ENCODE measurements at places on chromosomes 13 and 19.
A peak's percentile ranks its signal among the peaks of the same experiment; 100 is the strongest.

DNA sequence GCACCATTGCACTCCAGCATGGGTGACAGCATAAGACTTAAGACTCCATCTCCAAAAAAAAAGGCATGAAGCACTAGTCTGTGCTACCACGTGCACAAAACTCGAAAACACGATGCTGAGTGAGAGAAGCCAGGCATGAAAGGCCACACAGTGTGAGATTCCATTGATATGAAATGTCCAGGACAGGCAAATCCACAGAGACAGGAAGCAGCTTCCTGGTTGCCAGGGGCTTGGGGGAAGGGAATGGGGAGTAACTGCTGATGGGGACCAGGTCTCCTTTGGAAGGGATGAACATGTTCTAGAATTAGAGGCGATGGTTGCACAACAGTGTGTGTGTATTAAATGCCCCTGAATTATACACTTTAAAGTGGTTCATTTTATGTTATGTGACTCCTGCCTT lies 15.9 kb upstream of the JUND start:
- DNase-seq: no peak

GRCh38 chr19:17775245-17775927 lies 19.6 kb upstream of the B3GNT3 start:
- peak; percentile 38 for DNase-seq

DNA sequence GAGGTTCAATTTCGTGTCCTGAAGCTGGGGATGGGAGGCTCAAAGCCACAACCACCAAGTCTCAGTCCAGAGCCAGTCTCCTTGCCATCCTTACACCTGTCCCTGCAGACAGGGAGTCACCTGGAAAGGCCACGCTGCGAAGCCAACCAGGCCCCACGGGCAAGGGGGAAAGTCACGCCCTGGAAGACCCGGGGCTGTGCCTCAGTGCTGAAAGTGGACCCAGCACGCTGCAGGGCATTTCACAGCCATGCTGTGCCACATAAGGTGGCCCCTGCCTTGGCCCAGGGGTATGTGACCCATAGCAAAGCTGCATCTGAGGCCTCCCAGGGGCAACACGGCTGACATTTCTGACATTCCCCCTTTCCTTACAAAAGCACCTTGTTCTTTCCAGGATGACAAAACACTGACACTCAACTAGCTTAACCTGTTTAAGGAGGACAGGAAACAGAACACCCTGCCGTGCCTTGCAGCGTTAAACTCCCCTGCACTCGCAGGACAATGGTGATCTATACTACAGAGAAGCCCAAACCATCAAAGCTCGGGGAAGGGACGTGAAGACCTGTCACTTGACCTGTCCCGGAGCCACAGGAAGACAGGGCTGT lies 14.8 kb downstream of the CHERP start:
- no peak for DNase-seq

DNA sequence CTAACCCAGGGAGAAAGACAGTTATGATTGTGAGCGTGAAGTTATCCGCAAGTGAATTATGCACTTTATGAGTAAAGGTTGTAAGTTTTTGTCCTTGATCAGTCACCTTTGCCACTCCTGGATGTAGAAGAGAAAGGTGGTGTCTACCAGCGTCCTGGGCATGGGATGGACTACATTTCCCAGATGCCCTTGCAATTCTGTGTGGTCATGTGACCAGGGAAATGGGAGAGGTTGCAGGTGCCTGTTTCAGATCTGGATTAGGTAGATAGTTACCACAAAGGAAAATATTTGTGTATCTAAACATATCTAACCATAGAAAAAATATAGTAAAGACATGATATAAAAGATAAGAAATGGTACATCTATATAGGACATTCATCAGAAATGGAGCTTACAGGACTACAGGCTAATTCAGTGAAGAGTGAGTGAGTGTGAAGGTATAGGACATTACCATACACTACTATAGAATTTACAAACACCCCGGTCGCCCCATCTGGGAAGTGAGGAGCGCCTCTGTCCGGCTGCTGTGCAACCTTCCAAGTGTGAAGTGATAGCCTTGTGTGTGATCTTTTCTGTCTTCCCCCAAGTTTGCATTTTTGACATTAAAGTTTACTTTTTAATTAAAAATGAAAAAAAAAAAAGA lies 51.6 kb upstream of the CACNA1A start:
- no peak for DNase-seq

- DNase-seq: no peak
Measured at GRCh38 chr19:56125806-56126590, 4.9 kb upstream of the ZNF787 start.

GRCh38 chr19:29787281-29787680 lies 24.5 kb upstream of the CCNE1 start:
- no peak for DNase-seq

DNA sequence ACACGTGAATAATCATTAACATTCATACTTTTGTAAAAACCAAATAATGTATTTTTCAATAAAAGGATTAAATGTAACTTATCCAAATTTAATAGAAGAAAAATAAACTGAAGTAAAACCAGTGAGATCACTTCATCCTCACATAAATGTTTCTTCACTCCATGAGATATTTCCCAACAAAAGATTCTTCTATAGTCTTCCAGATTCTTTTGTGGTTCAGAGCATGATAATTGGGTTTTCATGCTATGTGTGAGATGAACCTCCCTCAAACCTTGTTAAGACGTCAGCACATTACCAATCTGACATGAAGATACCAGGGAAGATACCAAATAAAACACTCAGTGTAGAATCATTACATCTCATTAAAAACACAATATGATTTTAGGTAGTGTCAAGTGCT lies 62.9 kb upstream of the OXGR1 start:
- DNase-seq: no peak

DNA sequence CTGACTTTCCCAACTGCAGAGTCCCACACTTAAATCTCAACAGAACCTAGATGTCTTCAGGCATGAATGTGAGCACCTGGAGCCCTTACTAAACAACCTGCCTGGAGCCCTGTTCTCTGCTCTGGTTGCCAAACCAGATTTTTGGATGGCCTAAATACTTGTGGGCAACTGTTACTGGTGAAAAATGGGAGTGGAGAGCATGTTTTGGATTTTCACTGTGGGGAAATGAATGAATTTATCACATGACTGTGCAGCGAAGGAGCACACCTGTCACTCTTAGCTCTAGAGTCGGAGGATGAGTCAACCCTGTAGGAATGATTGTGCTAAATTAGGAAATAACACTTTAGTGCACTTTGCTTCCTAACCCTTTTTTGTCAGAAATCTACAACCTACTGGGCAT lies 30.3 kb downstream of the SHISA2 start:
- no peak for DNase-seq
